ENCODE measurements at places on chromosomes 4 and X.

GRCh38 chr4:2331043-2331420 lies 69.1 kb upstream of the MXD4 start:
- DNase-seq: no peak

GRCh38 chrX:39750256-39750790 lies 347.4 kb downstream of the BCOR start:
- DNase-seq: no peak

GRCh38 chr4:108465886-108466500 lies 154.4 kb upstream of the RPL34 start:
- DNase-seq: no peak

DNA sequence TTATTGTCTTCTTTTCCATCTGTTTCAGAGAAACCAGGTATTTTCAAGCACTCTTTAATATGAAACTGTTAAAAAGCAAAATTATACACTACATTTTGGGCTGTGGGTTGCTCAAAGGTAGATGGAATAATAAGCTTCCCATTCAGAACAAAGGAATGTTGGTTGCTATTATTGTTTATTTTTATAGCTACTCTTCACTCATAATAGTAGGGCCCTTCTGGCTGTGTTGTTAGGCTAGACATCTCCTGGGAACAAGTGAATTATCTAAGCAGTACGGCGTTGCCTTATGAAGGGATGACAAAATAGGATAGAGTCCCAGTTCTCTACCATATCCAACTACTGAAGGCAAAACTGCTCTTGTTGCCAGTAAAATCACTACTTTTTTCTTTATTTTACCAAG lies 34.2 kb downstream of the TENM3 start:
- DNase-seq: no peak

DNA sequence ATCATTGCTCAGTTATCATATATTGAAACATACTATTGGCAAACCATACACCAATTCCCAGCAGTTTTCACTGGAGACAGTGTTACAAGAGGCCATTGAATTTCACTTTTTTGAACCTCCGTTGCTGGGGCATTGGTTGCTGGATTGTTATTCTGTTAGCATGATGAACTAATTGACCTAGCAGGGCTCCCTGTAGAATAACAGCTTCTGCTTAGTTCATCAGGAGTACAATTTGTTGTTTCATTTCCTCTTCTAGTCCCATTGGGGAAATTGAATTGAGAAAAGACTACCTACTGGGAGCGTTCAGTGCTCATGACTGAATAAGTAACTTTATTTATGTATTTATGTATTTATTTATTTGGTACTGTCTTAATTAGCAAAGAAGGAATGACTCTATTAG lies 151.6 kb downstream of the SLIT2 start:
- DNase-seq: no peak

DNA sequence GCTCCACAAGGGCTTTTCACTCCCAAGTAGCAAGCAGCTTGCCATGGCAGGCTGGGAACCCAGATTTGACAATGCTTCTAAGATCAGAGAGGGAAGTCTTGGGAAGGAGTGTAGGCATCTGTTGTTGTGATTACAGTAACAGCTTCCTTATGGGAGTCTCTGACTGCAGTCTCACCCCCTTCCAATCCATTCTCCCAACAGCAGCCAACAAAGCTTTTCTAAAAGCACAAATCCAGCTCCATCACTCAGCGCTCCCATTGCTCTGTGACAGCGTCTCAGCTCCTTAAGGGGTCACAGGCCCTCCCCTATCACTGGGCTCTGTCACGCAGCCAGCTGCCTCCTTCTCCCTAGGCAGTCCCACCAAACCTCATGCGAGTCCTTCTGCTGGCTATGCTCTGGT lies 7.1 kb downstream of the IGFBP7 start:
- DNase-seq: no peak

DNA sequence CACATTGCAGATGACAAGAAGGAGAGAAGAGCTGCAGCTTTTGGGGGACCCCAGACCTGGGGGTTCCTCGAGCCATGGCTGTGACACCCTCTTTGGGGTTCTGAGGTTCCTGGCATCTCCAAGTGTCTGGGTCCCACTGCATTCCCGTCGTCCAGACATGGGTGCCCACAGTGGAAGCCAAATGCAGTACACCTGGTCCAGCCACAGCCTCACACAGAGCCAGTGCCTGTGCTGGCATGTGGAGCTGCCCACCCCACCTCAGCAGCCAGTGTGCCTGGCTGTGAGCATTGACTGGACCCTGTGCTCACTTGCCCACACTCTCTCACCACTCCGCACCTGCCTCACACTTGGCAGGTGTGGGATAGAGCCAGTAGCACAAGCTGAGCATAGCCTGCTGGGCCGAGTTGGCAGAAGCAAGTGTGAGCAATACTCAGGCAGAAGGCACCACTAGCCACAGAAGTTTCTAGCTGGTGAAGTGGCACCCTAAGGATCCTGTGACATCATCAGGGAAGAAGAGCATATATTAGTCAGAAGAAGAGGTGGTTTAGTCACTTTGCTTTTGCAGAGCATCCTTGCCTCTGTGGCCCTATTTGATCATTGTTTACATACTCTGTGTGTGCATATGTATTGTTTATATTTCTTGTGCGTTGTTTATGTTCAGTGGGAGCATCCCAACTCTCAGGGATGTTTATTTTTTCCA lies 65.0 kb upstream of the MAGEB2 start:
- DNase-seq: no peak

DNA sequence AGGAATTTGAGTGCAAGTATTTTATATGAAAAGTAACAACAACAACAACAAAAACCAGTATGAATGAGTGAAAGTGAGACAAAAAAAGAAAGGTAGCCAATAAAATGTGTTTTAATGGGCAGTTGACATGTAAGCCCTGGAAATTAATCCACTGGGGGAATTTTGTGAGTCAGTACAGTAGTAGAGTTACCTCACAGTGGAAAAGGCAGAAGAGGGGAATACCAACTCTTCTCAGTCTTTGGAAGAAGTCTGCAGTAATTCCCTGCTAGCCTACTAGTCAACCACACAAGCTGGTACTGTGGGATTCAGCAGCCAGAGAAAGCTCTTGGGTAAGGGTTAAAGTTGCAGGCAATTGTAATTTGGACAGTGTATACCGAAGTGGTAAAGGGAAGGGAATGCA lies 76.3 kb upstream of the IL15 start:
- DNase-seq: no peak

DNA sequence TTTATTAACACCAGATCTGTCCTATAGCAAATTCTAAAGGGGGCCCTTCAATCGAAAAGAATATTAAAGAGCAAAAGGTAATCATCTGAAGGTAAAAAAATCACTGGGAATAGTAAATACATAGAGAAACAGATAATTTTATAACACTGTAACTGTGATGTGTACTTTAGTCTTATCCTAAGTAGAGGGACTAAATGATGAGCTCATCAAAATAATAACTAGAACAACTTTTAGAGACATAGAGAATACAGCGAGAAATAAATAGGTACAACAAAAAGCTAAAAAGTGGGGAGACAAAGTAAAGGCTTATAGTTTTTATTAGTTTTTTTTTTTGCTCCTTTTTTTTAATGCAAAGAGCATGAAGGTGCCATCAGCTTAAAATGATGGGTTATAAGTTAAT lies 17.3 kb upstream of the CT83 start:
- DNase-seq: no peak

GRCh38 chrX:110021258-110022022 lies 18.5 kb downstream of the TMEM164 start:
- DNase-seq: peak; percentile 47

- no peak for DNase-seq
These were observed 180.2 kb upstream of the TET2 start for GRCh38 chr4:104966349-104967033.

GRCh38 chr4:158213466-158213865 lies 3.2 kb downstream of the TMEM144 start:
- DNase-seq: no peak

DNA sequence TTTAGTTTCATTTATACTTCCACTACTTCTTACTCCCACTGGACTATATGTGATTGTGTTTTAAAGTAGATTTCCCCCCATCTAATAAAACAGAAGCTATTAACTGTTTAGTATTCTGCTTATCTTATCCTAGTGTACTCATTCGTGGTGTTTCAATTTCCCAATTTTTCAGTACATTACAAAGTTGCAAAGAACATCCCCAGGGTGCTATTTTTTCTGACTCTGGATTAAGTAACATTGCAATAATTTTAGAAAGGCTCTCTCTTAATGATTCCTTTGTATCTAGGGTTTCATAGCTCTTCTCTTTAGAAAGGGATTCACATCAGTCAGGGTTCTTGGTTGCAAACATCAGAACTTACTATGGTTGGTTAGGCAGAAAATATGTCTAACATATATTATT lies 317.9 kb upstream of the DIPK2B start:
- no peak for DNase-seq

DNA sequence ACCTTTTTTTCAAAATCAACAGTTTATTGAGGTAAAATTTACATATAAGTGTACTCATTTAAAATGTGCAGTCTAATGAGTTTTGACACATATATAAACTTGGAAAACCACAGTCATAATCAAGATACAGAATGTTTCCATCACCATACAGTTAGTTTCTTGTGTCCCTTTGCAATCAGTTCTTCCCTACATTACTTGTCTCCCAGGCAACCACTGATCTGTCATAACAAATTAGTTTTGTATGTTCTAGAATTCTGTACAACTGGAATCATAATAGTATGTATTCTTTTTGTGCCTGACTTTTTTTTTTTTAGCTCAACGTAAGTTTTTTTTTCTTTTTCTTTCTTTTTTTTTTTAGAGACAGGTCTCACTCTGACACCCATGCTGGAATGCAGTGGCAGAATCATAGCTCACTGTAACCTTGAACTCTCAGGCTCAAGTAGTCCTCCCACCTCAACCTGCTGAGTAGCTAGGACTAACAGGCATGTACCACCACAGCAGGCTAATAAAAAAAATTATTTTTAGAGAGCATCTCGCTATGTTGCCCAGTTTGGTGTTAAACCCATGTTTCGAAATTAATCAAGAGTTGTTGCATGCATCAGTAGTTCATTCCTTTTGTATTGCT lies 26.9 kb downstream of the ARFIP1 start:
- no peak for DNase-seq

Data from fibroblast of the conjunctiva (primary cell).